ENCODE measurements at places on chromosomes 3 and 15. TPM values are rescaled to one million over a fixed set of nuclear protein-coding genes. Genes with fewer than 3 reads are reported as not detected.

- no peaks in the 10 kb centered on the region for H3K27me3 ChIP-seq
- H3K4me3 ChIP-seq, result no peak overlapping the region
- no peak for DNase-seq
- no peak overlapping the region for H3K27ac ChIP-seq
Measured at GRCh38 chr15:70469651-70470555, 293.5 kb downstream of the UACA start.

DNA sequence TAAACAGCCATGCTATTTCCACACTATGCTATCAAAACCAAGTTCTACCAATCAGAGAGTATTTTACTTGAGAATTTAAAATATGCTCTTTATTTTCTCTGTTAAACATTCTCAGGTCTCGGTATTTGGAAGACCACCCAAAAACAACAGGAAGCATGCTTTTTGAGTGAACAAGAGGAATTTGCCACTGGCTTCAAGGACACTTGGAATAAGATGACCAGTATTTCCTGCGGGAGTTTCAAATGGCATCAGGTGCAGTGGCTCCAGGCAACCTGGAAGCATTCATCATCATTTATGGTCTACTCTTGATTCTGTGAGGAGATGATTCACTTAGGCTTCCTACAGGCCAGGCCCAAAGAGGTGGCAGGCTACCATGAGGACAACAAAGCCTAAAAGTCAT lies 305.7 kb upstream of the ATP11B start:
- H3K4me1 ChIP-seq, result no peaks in the 10 kb centered on the region
- H3K27me3 ChIP-seq, result no peaks in the 10 kb centered on the region
- no peak for DNase-seq
- H3K36me3 ChIP-seq, result no peaks in the 10 kb centered on the region

GRCh38 chr15:33083232-33084081 lies 111.1 kb downstream of the FMN1 start:
- no peak for DNase-seq
- H3K4me3 ChIP-seq, result no peak overlapping the region
- no peaks in the 10 kb centered on the region for H3K36me3 ChIP-seq
- no peak overlapping the region for H3K27ac ChIP-seq

- H3K4me1 ChIP-seq, result peaks cover 25% of the 10 kb centered on the region
- DNase-seq, result no peak
- H3K36me3 ChIP-seq, result no peaks in the 10 kb centered on the region
- H3K27me3 ChIP-seq, result no peaks in the 10 kb centered on the region
Measured at GRCh38 chr15:77514641-77515402, 94.1 kb downstream of the HMG20A start.

DNA sequence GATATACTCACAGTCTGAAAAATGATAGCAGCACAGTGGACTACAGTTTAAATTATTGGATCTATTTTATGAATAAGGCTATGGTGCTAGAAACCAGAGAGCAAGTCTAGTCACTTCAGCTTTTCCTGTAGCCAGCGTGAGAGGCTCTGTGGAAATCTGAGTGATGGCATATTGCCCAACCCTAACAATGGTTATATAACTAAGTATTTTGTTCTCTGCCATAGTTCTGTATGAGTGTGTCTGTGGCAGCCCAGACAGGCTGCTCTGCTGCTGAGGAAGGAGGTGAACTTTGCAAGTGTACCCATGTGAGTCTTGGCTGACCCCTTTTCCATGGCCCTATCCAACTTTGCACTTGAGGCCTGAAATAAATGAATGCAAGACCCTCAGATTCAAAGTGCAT lies 105.7 kb downstream of the LRTM1 start:
- H3K36me3 ChIP-seq, result no peaks in the 10 kb centered on the region
- peaks cover 12% of the 10 kb centered on the region for H3K4me1 ChIP-seq
- no peak overlapping the region for H3K27ac ChIP-seq
- no peak overlapping the region for H3K4me3 ChIP-seq
- DNase-seq, result no peak

DNA sequence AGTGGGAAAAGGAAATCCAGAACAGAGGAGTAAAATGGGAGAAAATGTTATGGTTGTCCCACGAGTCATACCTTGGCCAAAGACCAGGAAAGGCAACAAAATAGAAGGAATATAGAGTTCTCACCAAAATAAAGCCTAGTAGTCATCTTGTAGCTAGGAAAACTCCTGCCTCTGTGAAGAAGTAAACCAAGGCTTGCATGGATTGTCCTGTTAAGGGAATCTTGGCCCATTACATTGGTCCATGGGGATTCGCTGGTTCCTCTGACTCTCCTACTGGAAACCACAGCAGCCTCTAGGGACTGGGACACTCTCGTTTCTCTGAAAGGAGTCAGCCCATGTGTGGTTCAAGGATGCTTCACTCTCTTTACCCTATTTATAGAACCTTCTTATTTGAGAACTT lies 62.9 kb upstream of the FNDC3B start:
- no peaks in the 10 kb centered on the region for H3K4me1 ChIP-seq
- no peaks in the 10 kb centered on the region for H3K36me3 ChIP-seq
- H3K4me3 ChIP-seq, result no peak overlapping the region
- H3K27ac ChIP-seq, result no peak overlapping the region
- DNase-seq, result no peak
- no peaks in the 10 kb centered on the region for H3K27me3 ChIP-seq

DNA sequence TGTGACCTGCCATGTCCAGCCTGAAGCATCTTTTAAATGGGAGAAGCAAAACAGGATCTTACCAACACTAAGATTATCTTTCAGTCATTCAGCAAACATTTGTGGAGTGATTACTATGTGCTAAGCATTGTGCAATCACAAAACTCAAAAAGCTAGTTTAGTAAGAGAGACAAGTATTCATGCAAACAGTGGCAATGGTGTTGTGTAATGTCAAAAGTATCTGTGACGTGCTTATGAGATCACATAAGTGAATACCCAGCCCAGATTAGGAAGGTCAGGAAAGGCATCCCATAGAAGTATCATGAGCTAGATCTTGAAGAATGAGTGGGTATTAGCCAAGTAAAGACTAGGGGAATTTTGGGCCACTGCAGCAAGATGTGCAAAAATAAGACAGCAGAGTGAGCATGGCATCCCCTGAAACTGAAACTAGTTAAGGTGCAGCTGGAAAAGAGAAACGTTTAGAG lies 32.1 kb downstream of the SEC62 start:
- no peaks in the 10 kb centered on the region for H3K27me3 ChIP-seq
- no peak for DNase-seq
- H3K27ac ChIP-seq, result no peak overlapping the region
- H3K36me3 ChIP-seq, result no peaks in the 10 kb centered on the region

DNA sequence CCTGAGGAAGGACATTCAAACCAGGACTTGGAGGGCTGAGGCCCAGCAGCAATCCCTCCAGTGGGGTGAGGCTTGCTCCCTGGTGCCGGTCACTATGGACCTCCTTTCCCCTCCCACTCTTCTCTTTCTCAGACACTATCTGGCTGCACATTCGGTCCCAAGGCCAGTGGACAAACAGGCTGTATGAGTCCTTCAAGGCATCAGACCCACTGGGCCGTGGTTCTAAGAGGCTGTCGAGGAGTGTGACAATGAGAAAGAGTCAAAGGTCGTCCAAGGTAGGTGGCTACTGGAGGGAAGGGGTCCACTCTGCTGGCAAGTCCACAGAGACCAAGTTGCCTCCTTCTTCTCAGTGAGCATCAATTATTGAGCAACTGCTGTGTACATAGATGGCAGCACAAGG lies 28.0 kb downstream of the NOX5 start:
- H3K36me3 ChIP-seq, result no peaks in the 10 kb centered on the region
- DNase-seq, result no peak
- no peak overlapping the region for H3K4me3 ChIP-seq
- no peaks in the 10 kb centered on the region for H3K4me1 ChIP-seq

- no peaks in the 10 kb centered on the region for H3K36me3 ChIP-seq
- H3K4me1 ChIP-seq, result peaks cover 9% of the 10 kb centered on the region
- no peak for DNase-seq
- no peak overlapping the region for H3K27ac ChIP-seq
- no peak overlapping the region for H3K4me3 ChIP-seq
Measured at GRCh38 chr3:127544803-127545201, 45.7 kb downstream of the TPRA1 start.

Gene GOLGA6L7
- not detected for total RNA-seq

DNA sequence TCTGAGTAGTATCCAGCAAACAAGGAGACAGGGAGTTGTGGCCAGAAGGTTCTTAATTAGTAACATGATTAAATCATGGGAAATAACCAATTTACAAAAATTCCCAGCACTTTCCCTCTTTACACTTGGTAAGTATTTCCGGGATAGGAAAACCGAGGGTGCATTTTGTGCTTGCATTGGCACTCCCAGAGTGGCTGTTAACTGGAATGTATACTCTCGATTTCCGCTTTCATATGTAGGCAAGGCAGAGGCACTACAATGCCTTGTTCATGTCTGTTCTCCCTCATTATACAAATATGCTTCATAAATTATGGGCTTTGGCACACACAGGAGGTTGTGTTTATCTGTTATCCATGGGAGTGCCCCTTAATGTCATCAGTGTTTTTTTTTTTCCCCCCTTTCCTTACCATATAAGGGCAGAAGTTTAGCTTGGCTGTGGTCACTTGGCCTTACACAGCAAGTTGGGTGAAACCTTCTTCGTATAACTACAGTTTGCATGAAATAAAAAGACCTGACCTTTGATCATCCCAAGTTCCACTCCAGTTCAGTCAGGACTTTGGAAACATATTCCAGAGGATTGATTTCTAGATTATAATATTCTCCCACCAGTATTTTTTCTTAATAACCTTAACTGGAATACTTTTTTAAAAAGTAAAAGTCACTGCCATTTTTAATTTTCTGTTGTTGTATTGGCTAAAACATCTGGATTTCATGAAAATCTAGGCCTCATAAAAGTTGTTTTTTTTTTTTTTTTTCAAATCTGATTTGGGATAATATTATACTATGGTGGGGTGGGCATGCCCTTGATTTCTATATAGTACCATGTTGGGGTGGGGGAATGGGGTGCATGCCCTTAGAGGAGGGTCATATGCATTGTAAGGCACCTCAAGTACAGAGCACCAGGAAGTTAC lies 8.9 kb downstream of the TPM1 start:
- H3K27ac ChIP-seq, result peak overlapping the region; percentile 86
- peaks cover 73% of the 10 kb centered on the region for H3K4me1 ChIP-seq
- DNase-seq, result no peak
- H3K36me3 ChIP-seq, result no peaks in the 10 kb centered on the region
- H3K27me3 ChIP-seq, result no peaks in the 10 kb centered on the region

Gene GCNT3
- total RNA-seq, result 0.07 TPM

Gene KLHL6
- 0.31 TPM for total RNA-seq

- peaks cover 11% of the 10 kb centered on the region for H3K36me3 ChIP-seq
- H3K27ac ChIP-seq, result no peak overlapping the region
- H3K4me3 ChIP-seq, result no peak overlapping the region
- no peaks in the 10 kb centered on the region for H3K27me3 ChIP-seq
- H3K4me1 ChIP-seq, result peaks cover 8% of the 10 kb centered on the region
- DNase-seq, result no peak
Measured at GRCh38 chr15:92122259-92122658, 268.8 kb downstream of the SLCO3A1 start.

Gene CHST2
- 0.41 TPM for total RNA-seq

DNA sequence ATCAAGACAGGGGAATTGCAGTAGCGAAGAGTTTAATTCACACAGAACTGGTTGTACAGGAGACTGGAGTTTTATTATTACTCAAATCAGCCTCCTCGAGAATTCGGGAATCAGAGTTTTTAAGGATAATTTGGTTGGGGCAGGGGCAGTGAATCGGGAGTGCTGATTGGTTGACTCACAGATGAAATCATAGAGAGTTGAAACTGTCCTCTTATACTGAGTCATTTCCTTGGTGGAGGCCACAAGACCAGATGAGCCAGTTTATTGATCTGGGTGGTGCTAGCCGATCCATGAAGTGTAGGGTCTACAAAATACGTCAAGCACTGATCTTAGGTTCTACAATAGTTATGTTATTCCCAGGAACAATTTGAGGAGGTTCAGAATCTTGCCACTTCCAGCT lies 5.3 kb upstream of the ZNF770 start:
- H3K27me3 ChIP-seq, result peaks cover 7% of the 10 kb centered on the region
- H3K4me1 ChIP-seq, result no peaks in the 10 kb centered on the region
- no peak for DNase-seq
- no peak overlapping the region for H3K4me3 ChIP-seq
- H3K36me3 ChIP-seq, result no peaks in the 10 kb centered on the region

GRCh38 chr3:22383285-22383684 lies 632.3 kb upstream of the ZNF385D start:
- no peak overlapping the region for H3K4me3 ChIP-seq
- no peak overlapping the region for H3K27ac ChIP-seq
- H3K4me1 ChIP-seq, result no peaks in the 10 kb centered on the region
- no peak for DNase-seq
- H3K27me3 ChIP-seq, result no peaks in the 10 kb centered on the region

DNA sequence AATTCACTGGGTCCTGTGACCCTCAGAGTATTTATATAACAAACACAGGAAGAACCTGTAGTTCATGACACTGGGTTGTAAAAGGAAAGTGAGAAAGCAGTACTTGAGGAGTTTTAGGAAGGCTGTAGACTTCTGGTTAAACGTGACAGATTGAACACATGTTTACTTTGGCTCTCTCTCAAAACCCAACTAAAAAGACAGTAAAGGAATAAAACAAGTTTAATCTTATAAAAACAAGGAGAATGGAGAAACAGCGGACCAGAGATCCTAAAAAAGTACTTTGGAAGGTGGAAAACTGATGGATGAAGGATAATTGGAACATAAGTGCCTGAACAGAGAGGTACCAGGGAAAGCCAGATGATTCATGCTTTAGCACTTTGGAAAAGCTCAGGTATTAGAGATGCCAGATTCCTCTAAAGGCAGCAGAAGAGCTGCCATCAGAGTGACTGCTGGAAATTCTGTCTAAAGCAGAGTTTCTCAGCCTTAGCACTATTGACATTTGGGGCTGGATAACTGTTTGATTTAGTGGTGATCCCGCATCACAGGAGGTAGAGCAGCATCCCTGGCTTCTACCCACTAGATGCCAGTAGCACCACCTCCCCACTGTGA lies 182.9 kb upstream of the RORA start:
- no peak for DNase-seq
- no peaks in the 10 kb centered on the region for H3K4me1 ChIP-seq
- no peak overlapping the region for H3K27ac ChIP-seq
- no peaks in the 10 kb centered on the region for H3K27me3 ChIP-seq

DNA sequence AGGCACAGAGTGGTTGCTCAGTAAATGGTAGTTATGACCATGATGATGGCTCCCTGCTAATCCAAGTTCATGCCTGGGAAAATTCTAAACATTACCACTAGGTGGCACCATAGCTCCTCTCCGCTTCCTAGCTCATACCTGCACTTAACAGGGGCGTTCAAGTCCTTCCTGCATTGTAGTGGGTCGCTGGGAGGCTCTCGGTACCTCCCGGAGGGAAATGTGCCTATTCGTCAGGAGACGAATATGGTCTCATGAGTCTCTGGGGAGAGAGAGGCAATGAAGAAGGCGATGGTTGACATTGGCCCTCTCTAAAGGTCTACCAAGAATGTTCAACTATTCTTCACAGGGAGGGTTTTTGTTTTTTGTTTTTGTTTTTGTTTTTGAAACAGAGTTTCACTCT lies 10.9 kb downstream of the MESP1 start:
- H3K36me3 ChIP-seq, result no peaks in the 10 kb centered on the region
- DNase-seq, result peak; percentile 39
- no peaks in the 10 kb centered on the region for H3K27me3 ChIP-seq
- no peaks in the 10 kb centered on the region for H3K4me1 ChIP-seq
- no peak overlapping the region for H3K27ac ChIP-seq

Gene GPR171
- not detected for total RNA-seq

GRCh38 chr15:95812491-95812890 lies 518.0 kb upstream of the NR2F2 start:
- H3K4me3 ChIP-seq, result no peak overlapping the region
- H3K36me3 ChIP-seq, result no peaks in the 10 kb centered on the region
- H3K27ac ChIP-seq, result no peak overlapping the region
- no peaks in the 10 kb centered on the region for H3K27me3 ChIP-seq

Gene CCDC33
- not detected for total RNA-seq

Gene ZDHHC19
- total RNA-seq, result not detected
